ENCODE measurements at places on chromosomes 5 and 9. TPM values are rescaled to one million over a fixed set of nuclear protein-coding genes. Genes with fewer than 3 reads are reported as not detected.

The INSL4 gene
- not detected for total RNA-seq

The OR1J1 gene
- not detected for total RNA-seq

The ACTBL2 gene
- not detected for total RNA-seq

The CIZ1 gene
- total RNA-seq, result 35.6 TPM

The TRIM36 gene
- total RNA-seq, result 0.29 TPM

The NPR3 gene
- total RNA-seq, result 82.2 TPM

The TPPP gene
- 0.66 TPM for total RNA-seq

The C5orf58 gene
- not detected for total RNA-seq

The FOXD4L5 gene
- 0.15 TPM for total RNA-seq
